ENCODE measurements at places on chromosomes 16 and 17.

GRCh38 chr17:52419229-52419641 lies 260.7 kb upstream of the CA10 start:
- no peak overlapping the region for H3K27ac ChIP-seq
- no peaks in the 10 kb centered on the region for H3K4me1 ChIP-seq
- no peak overlapping the region for H3K4me3 ChIP-seq

DNA sequence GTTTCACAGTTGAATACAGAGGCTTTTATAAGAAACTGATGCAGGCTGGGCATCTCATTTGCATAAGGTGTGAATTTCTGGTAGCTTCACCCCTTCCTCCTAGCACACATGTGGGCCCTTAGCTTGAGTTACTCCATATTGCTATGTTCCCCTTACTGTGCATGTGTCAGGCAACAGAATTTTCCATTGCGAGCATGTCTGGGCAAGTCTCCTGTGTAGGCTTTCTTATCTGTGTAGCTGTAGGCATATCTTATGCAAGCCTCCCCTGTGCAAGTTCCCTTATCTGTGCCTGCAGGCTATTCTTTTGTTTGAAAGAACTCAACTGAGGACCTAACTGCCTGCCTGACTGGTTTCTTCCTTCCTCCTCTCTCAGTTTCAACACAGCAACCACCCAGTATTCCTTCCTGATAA lies 597.4 kb upstream of the CDH5 start:
- H3K4me3 ChIP-seq, result no peak overlapping the region
- no peaks in the 10 kb centered on the region for H3K27me3 ChIP-seq
- H3K27ac ChIP-seq, result no peak overlapping the region

DNA sequence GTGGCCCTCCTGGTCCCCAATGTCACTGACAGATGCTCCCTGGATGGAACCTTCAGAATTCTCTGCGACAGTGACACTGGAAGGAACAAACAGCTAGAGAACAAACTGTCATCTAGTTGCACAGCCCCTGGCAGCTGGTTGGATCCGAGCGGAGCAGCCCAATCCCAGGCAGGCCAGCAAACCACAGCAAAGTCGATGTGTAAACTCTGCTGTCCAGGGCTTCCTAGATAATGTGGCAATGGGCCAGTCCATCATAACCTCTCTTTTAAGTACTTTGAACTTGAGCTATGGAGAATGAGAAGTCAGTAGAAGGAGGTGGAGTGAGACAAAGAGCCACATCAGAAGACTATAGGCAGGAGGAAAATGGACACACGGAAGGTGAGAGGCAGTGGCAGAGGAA lies 323.0 kb downstream of the CBLN1 start:
- H3K27me3 ChIP-seq, result no peaks in the 10 kb centered on the region
- H3K36me3 ChIP-seq, result no peaks in the 10 kb centered on the region
- DNase-seq, result no peak
- H3K4me3 ChIP-seq, result no peak overlapping the region
- no peak overlapping the region for H3K27ac ChIP-seq

DNA sequence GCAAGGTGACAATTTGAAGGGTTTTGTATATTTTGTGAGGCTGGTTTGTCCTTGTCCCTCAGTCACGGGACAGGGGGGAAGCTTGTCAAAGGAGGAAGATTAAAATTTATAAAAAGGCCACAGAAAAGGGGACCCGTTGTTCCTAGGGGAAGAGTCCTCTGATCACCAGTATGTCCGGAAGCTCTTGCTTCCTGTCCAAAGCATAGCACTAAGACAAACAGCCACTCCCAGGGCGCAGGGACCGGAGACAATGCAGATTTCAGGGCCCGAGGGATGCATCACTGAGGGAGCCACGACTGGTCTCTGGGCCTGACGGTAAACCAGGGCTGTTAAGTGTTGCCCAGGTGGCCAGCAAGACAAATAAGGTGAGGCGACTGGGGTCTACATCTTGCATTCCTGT lies 95.2 kb downstream of the MAF start:
- DNase-seq, result no peak
- no peaks in the 10 kb centered on the region for H3K4me1 ChIP-seq
- H3K4me3 ChIP-seq, result no peak overlapping the region
- H3K27ac ChIP-seq, result no peak overlapping the region

DNA sequence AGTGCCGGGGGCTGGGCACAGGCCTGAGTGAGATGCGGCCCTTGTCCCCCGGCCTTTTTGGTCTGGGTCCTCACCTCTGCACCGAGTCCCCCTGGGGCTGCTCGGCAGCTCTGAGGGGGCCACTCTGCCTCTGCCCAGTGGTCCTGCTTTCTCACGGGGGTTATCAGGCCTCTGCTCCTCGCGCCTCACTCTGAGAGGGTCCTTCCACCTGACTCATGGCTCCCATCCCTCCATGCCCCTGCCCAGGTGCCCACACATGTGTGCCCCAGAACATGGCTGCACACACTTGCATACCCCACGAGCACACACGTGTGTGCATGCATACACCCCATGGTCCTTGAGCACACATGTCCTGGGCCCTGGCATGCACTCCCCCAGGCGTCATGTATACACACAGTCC lies 53.7 kb downstream of the CMIP start:
- peaks cover 23% of the 10 kb centered on the region for H3K4me1 ChIP-seq
- no peaks in the 10 kb centered on the region for H3K27me3 ChIP-seq
- no peak overlapping the region for H3K4me3 ChIP-seq
- no peak for DNase-seq

- H3K36me3 ChIP-seq, result no peaks in the 10 kb centered on the region
- H3K27ac ChIP-seq, result peak overlapping the region; percentile 29
- H3K27me3 ChIP-seq, result peaks cover 2% of the 10 kb centered on the region
- peaks cover 10% of the 10 kb centered on the region for H3K4me1 ChIP-seq
These were observed 426.7 kb upstream of the MAF start for GRCh38 chr16:80027007-80027965.

- no peaks in the 10 kb centered on the region for H3K4me1 ChIP-seq
- H3K27me3 ChIP-seq, result no peaks in the 10 kb centered on the region
- no peak for DNase-seq
- no peaks in the 10 kb centered on the region for H3K36me3 ChIP-seq
- H3K27ac ChIP-seq, result no peak overlapping the region
These were observed 27.4 kb upstream of the HAS3 start for GRCh38 chr16:69078073-69078472.

- peaks cover 3% of the 10 kb centered on the region for H3K4me1 ChIP-seq
- no peaks in the 10 kb centered on the region for H3K36me3 ChIP-seq
- no peak overlapping the region for H3K4me3 ChIP-seq
- no peak overlapping the region for H3K27ac ChIP-seq
- H3K27me3 ChIP-seq, result no peaks in the 10 kb centered on the region
These were observed 6.0 kb downstream of the CPSF4L start for GRCh38 chr17:73255671-73256181.

- no peak for DNase-seq
- no peak overlapping the region for H3K27ac ChIP-seq
- H3K27me3 ChIP-seq, result peaks cover 22% of the 10 kb centered on the region
- H3K4me1 ChIP-seq, result peaks cover 6% of the 10 kb centered on the region
- H3K36me3 ChIP-seq, result no peaks in the 10 kb centered on the region
These were observed 3.4 kb downstream of the CHST6 start for GRCh38 chr16:75491876-75492275.

GRCh38 chr16:52350031-52350642 lies 196.8 kb downstream of the TOX3 start:
- no peak overlapping the region for H3K27ac ChIP-seq
- no peaks in the 10 kb centered on the region for H3K4me1 ChIP-seq
- no peaks in the 10 kb centered on the region for H3K27me3 ChIP-seq
- DNase-seq, result no peak

Measured in activated CD4-positive, alpha-beta memory T cell treated with anti-CD3 and anti-CD28 coated beads for 36 hours (primary cell).